ENCODE measurements at places on chromosomes 11 and 22.

- DNase-seq = peak; percentile 47
Observed at GRCh38 chr22:44669561-44669976, 32.4 kb upstream of the PRR5 start.

- DNase-seq = no peak
Observed at GRCh38 chr11:64299847-64300648, at the start of gene CATSPERZ. Gene CATSPERZ, plus strand, starts transcription at chr11:64300358. Its CDS starts 53 bp downstream, at chr11:64300411.

DNA sequence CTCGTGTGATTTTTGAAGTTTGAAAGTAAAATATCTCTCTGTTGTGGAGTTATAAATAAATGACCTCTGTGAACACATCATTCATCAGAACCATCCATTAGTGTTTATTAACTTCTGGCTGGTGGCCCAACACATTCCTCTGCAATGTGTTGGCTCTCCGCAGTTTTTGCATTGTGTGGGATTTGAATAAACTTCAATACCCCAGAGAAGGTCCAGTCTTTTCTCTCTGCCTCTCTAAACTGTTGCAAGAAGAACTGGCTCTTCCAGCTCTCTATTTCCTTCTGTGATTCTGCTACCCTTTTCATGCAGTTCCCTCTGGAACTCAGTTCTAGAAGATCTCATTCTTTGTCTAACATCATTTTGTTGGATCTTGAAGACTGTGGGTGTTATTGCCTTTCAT lies 125.0 kb upstream of the ARHGAP42 start:
- peak; percentile 86 for DNase-seq

DNA sequence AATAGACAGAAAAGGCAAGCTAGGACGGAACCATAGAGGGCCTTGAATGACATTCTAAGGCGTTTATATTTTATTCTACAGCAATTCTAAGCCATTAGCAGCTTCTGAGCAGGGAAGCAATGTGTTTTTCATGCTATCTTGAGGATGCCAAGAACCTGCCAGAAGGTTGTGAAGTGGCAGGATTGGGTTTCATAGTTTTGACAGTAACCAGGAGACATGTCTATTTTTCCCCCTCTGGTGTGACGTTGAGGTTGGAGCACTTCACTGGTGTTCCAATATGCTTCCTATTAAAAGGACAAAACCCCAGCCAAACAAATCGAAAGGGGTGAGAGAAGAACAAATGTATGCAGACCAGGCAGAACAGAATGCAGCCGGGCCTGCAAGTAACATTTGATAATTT lies 148.2 kb downstream of the SPATA19 start:
- no peak for DNase-seq

DNA sequence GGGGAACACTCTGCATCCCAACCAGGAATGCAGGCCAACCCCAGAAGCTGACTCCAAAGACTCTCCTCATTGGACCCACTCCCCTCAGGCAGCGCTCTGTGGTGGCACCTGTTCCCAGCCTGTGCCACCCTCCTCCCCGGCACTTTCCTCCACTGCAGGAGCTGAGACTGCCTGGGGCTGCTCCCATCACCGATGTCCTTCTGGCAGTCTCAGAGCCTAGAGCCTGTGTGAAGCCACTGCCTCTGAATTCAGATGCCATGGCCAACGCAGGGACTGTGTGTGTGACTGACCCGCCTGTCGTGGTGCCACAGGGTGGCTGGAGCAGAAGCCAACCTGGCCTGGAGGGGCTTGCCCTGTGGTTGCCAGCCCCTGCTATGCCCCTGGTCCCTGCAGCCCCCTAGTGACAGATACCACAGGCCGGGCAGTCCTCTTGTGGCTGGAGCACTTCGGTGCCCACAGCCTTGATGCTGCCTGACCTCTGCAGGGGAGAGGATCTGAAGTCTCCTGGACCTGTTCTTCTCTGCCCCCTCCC lies 43.2 kb downstream of the TBX1 start:
- DNase-seq = no peak

DNA sequence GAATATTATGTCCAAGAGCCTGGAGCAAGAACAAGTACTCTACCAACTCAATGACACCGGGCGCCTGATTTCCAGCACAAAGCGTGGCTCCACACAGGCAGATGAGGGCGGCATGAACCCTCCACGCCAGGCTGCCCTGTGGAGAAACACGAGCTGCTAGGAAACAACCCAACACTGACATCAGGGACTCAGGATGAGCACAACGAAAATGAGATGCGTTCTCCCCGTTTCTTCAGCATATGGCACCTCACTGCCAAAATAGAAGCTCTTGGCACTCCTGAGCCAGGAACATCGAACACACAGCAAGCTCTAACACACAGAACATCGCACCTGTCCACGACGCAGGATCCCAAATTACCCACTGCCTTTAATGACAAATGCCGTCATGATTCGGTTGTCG lies 68.3 kb downstream of the NCAPD3 start:
- no peak for DNase-seq

DNA sequence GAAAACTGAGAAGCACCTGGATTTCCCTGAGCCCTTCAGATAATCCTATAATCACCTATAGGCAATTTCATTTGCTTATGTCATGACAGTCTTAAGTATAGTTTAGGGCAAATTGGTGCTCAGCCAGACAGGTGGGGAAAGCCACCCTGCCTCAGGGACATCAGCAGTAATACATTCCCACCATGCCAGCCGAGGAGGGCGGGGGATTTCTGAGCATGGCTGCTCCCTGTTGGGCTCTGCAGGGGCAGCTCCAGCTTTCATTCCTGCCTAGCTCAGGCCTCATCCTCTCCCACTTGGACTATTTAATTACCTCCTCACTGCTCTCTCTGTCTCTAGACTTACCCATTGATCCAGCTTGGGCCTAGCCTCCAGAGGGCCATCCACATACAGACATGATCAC lies 9.0 kb upstream of the DRD2 start:
- no peak for DNase-seq

DNA sequence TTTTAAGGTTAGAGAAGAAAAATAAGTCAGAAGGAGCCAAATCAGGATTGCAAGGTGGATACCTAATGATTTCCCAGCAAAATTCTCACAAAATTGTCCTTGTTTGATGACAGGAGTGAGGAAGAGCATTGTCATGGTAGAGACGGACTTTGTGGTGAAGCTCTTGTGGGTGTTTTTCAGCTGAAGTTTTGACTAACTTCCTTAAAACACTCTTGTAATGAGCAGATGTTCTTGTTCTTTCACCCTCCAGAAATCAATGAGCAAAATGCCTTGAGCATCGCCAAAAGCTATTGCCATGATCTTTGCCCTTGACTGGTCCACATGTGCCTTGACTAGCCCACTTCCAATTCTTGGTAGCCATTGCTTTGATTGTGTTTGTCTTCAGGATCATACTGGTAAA lies 20.0 kb downstream of the CALCB start:
- DNase-seq = no peak

GRCh38 chr11:91104237-91104636 lies 881.4 kb upstream of the CHORDC1 start:
- peak; percentile 49 for DNase-seq

GRCh38 chr11:9688716-9689511 lies 25.0 kb downstream of the SWAP70 start:
- peak; percentile 78 for DNase-seq

GRCh38 chr11:131943295-131943694 lies 572.9 kb downstream of the NTM start:
- no peak for DNase-seq

GRCh38 chr11:560305-561147 lies at the start of the genes LMNTD2 and RASSF7:
Gene LMNTD2, minus strand, starts transcription at chr11:560738. Its CDS starts 22 bp downstream, at chr11:560716.
Gene RASSF7, plus strand, starts transcription at chr11:560970. Its CDS starts 799 bp downstream, at chr11:561769.
- peak; percentile 97 for DNase-seq

- no peak for DNase-seq
Observed at GRCh38 chr22:39182478-39183030, 30.1 kb upstream of the CBX7 start.

DNA sequence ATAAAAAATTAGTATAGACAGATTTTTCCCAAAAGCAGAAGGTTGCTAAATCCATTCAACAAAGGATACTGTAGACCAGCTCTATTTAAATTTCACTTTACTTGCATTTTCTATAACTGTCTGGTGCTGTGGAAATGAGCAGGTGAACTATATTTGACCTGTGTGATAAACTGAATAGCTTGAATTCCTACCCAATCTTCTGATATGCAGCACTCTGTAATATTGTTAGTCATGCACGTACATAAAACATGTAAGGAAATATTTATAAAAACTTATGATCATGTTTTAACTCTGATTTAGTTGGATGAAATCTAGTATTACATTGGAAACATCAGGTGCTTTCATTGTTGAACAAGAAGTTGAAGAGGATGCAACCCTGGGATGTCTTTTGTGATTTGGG lies 213.6 kb downstream of the DBX1 start:
- no peak for DNase-seq

GRCh38 chr11:34825670-34826383 lies 90.4 kb downstream of the APIP start:
- DNase-seq = no peak

- DNase-seq = no peak
Observed at GRCh38 chr11:92929246-92929645, 40.2 kb upstream of the MTNR1B start.

GRCh38 chr11:1882265-1883238 lies 9.1 kb downstream of the PRR33 start:
- peak; percentile 88 for DNase-seq

- no peak for DNase-seq
Observed at GRCh38 chr11:61963282-61964057, 4.0 kb downstream of the FTH1 start.
